ENCODE measurements at places on chromosomes 5 and 9. TPM values are rescaled to one million over a fixed set of nuclear protein-coding genes. Genes with fewer than 3 reads are reported as not detected.

The SLC1A1 gene
- total RNA-seq: 52.7 TPM

The SPATA31D4 gene
- total RNA-seq: not detected

DNA sequence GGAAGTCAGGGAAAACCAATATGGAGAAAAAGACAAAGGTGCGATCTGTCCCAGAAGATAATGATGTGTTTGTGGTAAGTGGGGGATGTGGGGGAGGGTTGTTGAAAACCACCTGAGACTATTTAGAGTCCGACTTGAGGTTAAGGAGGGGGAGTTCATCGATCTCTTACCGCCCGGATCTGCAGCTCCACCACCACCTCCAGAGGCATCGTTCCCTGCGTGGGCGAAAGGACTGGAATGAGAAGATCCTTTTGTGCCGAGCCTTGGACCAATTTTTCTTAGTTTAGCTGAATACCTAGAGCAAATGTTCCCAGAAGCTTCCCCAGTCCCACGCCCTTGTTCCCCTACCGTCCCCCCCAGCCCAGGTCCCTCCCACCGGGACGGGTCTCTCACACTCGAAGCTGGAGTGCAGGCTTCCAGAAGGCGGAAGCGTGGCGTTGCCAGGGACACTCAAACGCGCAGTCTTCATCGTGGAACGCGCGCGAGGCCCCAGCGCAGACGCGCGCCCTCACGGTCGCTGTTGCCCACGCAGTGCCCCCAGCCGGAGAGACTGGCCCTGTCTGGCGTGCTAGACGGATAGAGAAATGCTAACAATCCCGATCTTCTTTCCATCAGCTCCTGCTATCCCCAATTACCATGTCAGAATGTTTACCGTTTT lies at the start of gene SPATA6L:
SPATA6L (minus strand) TSS at position 439 of the 658 bp plus-strand sequence; CDS start at position 209, 230 bp downstream.
- peak; percentile 92 for DNase-seq

GRCh38 chr5:8508231-8508630 lies 639.3 kb downstream of the MTRR start:
- DNase-seq: no peak

DNA sequence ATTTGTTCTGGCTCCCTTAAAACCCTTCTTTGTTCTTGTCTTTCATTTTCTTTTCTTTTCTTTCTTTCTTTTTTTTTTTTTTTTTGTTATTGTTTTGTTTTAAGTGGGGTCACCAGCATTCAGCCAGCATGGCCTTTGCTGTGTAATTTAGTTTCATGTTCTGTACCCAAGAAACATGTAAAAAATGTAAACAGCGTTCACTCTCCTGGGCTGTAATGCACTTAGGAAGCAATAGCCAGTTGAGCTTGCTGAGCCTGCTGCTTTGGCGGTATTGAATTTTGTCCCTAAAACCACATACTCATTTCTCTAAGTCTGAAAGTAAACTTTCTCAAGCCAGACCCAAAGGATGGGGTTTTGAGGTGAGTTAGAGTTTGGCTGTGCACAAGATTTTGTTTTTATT lies 158.6 kb downstream of the PAPPA start:
- no peak for DNase-seq

All from upper lobe of right lung (tissue), 1 donor.